ENCODE measurements at places on chromosomes 16 and 17.

GRCh38 chr16:54846766-54847165 lies 83.9 kb upstream of the IRX5 start:
- no peak for DNase-seq

- no peak for DNase-seq
These were observed 118.5 kb upstream of the ZNF267 start for GRCh38 chr16:31754998-31755615.

- no peak for DNase-seq
These were observed 111.0 kb upstream of the CHMP6 start for GRCh38 chr17:80880648-80880985.

GRCh38 chr17:57296231-57296630 lies 39.9 kb downstream of the MSI2 start:
- no peak for DNase-seq

DNA sequence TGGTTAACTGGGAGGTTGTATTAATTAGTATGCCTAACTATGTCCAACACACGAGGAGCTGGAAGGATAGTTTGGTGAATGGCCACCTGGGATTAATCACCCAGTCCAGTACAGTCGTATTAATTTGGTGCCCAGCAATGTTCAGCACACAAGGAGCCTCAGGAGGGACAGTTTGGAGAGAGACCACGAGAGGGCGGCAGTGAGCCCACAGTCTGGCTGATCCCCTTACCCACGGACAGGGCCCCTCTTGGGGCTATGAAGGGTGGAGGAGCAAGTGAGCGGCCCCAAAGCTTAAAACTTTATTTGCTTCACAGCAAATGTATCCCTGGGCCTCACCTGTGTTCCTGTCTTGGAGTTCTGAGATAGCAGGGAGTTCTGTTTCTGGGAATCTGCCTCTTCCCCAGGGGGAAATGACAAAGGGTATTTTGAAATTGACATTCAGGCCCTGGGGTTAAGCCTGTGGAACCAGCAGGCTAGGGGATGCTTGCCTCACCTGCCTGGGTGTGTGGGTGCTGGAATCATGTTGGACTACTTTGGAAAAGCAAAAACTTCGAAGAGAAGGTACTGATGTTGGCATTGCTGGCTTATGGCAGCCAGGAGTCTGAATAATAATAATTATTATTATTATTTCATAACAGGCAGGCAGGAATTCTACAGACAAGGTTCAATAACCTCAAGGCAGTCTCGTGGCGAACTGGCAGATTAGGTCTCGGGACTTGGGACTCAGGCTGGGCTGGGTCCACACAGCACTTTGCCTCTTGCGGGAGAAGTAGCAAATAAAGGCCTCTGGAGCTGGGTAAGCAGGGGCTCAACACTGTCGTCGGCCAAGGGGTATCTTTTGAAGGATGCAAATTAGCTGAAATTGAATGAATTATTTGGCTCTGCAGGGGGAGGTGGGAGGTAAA lies 227.6 kb upstream of the ASIC2 start:
- DNase-seq, result peak; percentile 77

DNA sequence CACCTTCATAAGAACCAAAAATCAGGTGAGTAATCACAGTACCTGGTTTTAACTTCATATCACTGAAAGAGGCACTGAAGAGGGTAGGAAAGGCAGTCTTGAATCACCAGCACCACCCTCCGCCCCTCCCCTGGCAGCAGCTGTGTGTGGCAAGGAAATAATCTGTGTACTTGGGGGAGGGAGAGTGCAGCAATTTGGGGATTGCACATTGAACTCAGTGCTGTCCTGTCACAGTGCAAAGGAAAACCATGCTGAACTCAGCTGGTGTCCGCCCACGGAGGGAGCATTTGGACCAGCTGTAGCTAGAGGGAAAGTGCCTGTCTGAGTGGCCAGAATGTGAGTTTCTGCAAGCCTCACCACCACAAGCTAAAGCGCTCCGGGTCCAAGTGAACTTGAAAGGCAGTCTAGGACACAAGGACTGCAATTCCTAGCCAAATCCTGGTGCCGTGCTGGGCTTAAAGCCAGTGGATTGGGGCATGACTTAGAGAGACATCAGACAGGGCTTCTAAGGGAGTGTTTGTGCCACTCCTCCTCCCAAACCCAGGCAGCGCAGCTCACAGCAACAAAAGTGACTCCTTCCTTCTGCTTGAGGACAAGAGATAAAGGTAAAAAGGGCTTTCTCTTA lies 39.7 kb upstream of the ALDH3A1 start:
- no peak for DNase-seq

DNA sequence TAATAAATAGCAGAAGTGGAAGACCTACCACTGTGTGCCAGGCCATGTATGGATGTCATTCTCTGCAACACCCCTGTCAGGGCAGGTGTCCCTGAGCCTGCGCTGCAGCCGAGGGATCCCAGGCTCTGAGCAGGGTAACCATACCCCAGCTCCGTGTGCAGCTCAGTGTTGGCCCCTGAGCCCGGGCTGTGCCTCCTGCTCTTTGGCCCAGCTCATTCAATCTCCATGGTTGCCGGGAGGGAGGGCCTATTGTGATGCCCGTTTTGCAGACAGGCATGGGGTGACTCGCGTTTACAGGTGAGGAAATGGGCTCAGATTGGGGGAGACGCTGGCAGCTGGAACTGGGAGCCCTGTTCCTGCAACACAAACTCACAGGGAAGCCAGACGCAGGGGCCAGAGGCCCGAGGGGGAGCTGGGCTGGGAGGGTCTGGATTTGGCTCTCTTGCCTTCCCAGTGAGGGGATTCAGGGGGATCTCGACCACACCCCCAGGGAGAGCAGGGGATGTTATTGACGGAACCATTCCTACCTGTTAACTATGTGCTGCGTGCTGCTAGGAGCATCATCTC lies 190.5 kb downstream of the IRF8 start:
- no peak for DNase-seq

DNA sequence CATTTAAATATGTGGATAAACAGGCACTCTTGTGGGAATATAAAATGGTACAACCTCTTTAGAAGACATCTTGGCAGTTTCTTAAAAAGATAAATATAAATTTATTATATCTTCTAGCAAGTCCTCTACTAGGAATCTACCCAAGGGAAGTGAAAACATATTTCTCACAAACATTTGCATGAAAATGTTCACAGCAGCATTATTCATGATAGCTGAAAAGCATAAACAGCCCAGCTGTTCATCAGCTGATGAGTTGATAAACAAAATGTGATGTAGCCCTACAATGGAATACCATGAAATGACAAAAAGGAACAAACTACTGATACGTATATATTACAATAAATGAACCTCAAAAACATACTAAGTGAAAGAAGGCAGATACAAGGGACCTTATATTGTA lies 12.0 kb downstream of the DGKE start:
- no peak for DNase-seq

DNA sequence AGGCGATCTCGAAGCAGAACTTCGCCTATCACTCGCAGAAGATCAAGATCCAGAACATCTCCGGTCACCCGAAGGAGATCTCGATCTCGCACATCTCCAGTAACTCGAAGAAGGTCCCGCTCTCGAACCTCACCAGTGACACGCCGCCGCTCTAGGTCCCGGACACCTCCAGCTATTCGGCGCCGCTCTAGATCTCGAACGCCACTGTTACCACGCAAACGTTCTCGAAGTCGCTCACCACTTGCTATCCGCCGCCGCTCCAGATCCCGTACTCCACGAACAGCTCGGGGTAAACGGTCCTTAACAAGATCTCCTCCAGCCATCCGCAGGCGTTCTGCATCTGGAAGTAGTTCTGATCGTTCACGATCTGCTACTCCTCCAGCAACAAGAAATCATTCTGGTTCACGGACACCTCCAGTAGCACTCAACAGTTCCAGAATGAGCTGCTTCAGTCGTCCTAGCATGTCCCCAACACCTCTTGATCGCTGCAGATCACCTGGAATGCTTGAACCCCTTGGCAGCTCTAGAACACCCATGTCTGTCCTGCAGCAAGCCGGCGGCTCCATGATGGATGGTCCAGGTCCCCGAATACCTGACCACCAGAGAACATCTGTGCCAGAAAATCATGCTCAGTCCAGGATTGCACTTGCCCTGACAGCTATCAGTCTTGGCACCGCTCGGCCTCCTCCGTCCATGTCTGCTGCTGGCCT lies 10.5 kb downstream of the ELOB start:
- DNase-seq, result no peak

- no peak for DNase-seq
These were observed 16.2 kb downstream of the CLUH start for GRCh38 chr17:2695243-2695960.

DNA sequence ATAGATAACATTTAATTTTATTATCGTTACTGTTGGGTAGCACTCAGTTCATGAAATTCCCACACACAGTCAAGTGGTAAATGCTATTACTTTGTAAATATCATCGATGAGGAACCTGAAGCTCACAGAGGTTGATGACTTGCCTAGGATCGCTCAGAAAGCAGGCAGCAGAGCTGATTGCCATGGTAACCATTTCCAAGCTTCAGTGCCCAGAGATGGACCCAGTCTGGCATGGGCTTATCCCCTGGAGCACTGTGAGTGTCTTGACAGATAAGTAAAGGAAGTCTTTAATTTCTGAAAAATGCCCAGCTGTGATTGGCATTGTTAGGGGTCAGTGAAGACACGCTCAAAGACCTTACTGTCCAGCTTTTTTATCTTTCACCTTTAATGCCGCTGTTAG lies 95.0 kb downstream of the PRKCB start:
- no peak for DNase-seq

GRCh38 chr17:28347261-28347891 lies 10.0 kb downstream of the POLDIP2 start:
- no peak for DNase-seq

GRCh38 chr17:1759529-1759928 lies 2.3 kb upstream of the SERPINF1 start:
- DNase-seq, result no peak

- DNase-seq, result peak; percentile 68
These were observed 267.7 kb upstream of the ZFHX3 start for GRCh38 chr16:73315645-73316044.

DNA sequence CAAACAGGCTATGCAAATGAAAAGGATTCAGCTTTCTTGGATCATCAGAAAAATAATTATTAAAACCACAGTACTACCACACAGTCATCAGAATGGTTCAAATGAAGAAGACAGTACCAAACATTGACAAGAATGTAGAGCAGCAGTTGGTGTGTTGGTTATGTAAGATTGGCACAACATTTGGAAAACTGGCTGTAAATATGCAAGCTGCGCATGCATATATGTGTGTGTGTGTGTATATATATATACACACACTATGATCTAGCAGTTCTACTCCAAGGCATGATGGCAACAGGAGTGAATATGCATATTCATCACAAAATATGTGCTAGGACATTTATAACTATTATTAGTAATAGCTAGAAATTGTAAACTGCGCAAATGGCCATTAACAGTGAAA lies 34.4 kb upstream of the PHAF1 start:
- no peak for DNase-seq

Measured in Karpas-422 (cell line).